ENCODE measurements at places on chromosomes 16 and 17.
A peak's percentile ranks its signal among the peaks of the same experiment; 100 is the strongest.

DNA sequence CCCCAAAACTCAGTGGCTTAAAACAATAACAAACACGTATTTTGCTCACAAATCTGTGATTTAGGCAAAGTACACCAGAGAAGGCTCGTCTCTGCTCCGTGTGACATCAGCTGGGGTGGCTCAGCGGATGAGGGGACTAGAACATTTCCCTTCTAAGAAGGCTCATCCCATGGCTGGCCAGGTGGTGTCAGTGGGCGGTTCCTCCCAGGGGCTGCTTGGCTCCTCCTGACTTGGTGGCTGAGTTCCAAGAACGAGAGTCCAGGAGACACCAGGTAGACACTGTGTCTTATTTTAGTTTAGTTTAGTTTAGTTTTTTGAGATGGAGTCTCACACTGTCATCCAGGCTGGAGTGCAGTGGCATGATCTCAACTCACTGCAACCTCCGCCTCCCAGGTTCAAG lies 5.6 kb upstream of the CHMP6 start:
- peak; percentile 80 for DNase-seq

GRCh38 chr16:62280506-62280905 lies 244.3 kb upstream of the CDH8 start:
- DNase-seq, result no peak

DNA sequence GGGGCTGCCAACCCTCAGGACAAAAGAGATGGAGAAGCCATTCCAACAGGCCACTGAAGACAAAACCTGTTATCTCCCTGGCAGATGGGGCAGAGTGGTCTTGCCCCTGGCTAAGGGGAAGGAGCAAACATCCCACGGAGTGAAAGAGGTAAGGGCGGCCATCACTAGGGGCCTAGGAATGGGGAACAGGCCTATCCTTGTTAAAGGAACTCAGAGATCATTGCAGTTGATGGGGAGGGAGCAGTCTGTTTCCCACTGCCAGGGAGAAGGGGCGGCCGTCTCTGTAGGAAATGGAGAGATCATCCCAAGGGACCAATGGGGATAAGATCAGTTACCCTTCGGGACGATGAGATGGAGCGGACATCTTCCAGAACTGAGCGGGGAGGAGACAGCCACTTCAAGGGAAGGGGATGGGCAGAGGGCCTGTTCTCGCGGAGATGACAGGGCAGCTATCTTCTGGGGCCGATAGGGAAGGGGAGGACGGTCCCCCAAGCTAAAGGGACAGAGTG lies 581 bp upstream of the TMEM208 start:
- DNase-seq, result no peak

- peak; percentile 85 for DNase-seq
Measured at GRCh38 chr17:81553018-81553615, 964 bp upstream of the FAAP100 start.

GRCh38 chr17:8103549-8103948 lies 14.8 kb downstream of the ALOXE3 start:
- no peak for DNase-seq

DNA sequence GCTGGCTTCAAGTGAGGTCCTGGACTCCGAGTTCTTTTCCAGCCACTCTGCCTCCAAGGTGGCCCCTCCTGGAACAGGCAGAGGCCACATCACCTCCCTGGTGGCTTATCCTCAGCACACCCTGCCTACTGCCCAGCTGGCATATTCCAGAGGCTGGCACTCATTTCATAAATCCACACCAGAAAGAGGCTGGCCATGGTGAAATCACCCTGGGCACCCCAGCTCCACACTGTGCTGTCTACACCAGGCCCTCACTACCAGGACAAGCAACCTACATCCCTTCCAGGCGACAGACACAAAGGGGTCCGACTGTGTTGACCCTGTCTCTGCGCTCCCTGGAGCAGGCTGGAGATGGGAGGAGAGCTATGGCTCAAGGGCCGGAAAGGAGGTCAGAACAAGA lies 100.2 kb downstream of the C16orf78 start:
- no peak for DNase-seq

- DNase-seq, result no peak
Measured at GRCh38 chr16:76579277-76579922, 302.2 kb downstream of the CNTNAP4 start.

DNA sequence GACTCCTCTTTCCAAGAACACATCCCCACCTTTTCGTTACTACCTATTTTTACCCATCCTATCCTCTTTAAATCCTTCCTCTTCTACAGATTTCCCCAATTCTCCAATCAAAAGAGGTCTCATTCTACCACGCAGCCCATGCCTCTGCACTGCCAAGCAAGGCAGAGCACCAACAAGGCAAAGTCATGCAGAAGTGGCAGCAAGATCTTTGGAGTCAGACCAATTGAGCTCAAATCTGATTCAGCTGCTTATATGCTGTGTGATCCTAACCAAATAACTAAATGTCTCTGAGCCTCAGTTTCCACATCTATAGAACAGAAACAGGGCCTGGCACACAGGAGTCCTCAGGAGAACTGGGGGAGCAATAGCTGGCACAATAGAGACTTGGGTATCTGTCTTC lies 41.0 kb downstream of the TOM1L2 start:
- DNase-seq, result no peak

GRCh38 chr17:49680314-49680713 lies 2.4 kb upstream of the SPOP start:
- no peak for DNase-seq

GRCh38 chr16:54945063-54945462 lies 14.4 kb downstream of the IRX5 start:
- no peak for DNase-seq

GRCh38 chr17:7523033-7523432 lies 25.8 kb upstream of the TNFSF12 start:
- DNase-seq, result peak; percentile 11

GRCh38 chr16:23952128-23952970 lies 116.6 kb downstream of the PRKCB start:
- peak; percentile 28 for DNase-seq

- no peak for DNase-seq
Measured at GRCh38 chr17:56358651-56359050, 205.4 kb downstream of the ANKFN1 start.

DNA sequence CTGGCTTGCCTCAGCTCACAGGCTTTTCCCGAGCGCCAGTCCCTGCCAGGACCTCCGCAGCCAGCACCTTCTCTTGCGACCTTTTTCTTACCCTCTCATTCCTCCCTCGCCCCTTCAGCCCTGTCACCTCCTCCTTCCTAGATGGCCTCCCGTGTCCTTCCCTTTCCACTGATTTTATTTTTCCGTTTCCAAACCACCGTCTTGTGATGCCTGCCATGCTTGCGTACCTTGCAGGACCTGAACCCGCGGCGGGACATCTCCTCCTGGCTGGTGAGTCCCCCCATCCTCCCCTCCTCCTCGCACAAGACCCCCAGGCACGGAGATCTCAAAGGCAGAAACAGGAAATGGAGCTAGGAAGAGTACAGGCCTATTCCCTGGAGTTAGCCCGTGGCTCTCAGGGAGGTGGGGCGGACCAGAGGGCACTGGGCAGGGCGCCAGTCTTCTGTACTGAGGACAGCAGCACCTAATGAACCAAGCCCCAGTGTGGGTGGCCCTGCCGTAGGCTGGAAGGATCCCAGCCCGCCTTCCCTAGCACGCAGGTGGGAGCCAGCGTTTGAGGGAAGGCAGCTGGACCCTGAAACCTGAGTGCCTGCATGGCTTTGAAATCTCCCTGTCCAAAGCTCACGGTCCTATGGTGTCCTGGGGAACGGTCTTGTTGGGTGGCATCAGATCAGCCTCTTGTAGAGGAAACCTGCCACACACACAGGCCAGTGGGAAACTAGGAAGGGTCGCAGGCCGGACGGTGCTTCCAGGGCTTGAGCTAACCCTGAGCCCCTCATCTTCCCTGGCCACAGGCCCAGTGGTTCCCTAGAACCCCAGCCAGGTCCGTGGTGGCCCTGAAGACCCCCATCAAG lies 612 bp downstream of the CISD3 start:
- peak; percentile 29 for DNase-seq

GRCh38 chr17:36920032-36921005 lies 17.0 kb upstream of the LHX1 start:
- DNase-seq, result peak; percentile 67

DNA sequence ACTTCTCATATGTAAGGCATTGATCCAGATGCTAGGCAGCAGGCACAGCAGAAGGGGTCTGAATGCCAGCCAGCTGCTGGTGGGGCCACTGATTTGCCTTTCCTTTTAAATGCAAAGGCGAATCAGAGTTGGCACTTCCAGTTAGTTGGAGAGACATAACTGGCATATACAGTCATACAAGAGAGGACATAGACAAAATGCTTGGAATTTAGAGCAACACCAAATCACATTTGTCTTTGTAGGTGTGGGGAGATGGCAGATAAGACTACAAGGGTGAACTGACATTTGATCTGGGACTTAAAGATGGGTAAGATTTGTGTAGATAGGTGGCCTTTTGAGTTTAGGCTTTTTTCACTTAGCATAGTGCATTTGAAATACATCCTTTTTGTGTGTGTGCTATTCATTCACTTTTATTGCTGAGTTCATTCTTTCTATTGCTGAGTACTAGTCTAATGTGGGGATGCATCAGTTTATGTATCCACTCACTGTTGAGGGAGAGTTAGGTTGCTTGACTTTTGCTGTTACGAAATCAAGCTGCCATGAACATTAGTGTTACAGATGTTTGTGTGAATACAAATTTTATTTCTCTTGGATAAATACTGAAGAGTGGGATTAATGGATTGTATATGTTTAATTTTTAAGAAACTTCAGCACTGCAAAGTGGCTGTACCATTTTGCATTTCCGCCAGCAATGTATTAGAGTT lies 74.1 kb downstream of the SPECC1 start:
- DNase-seq, result no peak

GRCh38 chr16:188674-189073 lies 8.4 kb downstream of the HBQ1 start:
- DNase-seq, result peak; percentile 32

DNA sequence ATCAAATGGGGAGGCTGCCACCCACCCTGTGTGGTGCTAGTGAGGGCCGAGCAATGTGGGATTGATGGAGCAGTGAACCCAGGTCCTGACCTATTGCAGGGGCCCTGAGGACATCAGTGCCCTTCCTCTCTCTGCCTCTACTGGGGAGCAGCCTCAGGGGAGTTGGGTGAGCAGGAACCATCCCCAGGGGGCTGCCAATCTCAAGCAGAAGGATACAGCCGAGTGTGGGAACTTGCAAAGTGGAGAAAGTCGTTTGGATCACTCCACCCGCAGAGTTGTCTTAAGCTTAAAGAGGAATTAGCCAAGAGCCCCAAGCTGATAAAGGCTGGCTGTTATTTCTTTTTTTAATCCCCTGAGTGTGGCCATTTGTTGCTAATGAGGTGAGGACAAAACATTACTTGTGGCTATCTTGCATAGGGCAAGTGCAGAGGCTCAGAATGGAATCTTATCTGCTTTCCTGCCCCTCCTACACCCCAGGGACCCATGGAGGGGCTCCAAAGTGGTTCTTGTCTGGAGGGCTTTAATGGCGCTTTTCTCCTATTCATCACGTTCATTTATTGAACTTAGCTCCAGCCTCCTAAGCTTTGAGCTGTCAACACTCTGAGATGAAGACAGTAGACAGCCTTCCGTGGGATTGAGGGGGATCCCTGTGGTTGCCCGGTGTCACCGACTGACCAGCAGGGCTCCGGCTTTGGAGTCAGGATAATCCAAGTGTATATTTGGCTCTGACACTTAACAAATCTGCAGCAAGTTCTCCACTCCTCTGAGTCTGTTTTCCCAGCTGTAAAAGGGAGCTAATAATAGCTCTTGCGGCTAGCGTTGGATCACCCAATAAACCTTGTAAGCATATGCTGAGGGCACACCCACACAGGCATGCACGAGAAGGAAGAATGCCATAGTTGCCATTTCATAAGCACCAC lies 45.1 kb downstream of the MYH11 start:
- DNase-seq, result peak; percentile 87

- DNase-seq, result no peak
Measured at GRCh38 chr16:53756275-53756996, 52.5 kb downstream of the FTO start.

GRCh38 chr16:81477697-81478693 lies 33.4 kb downstream of the CMIP start:
- no peak for DNase-seq

DNA sequence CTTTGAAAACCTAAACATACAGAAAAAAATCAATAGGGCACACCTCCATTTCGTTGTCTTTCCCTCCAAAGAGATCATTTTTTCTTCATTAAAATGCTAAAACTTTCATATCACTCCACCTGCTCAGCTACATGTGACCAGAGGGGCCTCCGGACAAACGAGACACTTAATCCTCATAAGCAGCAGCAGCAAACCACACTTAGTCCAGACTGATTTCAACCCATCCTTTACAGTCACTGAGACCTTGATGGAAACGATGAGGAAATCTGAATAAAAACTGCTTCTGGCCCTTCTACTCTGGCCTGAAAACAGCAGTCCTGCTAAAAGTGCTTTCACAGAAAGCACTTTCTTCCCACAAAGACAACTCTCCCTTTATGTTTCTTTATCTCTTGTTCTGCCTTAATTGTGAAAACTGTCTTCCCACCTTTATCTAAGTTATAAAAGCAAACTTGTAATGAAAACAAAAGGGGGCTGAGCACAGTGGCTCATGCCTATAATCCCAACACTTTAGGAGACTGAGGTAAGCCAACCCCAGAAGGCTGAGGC lies 4.6 kb downstream of the ANKRD11 start:
- DNase-seq, result no peak

DNA sequence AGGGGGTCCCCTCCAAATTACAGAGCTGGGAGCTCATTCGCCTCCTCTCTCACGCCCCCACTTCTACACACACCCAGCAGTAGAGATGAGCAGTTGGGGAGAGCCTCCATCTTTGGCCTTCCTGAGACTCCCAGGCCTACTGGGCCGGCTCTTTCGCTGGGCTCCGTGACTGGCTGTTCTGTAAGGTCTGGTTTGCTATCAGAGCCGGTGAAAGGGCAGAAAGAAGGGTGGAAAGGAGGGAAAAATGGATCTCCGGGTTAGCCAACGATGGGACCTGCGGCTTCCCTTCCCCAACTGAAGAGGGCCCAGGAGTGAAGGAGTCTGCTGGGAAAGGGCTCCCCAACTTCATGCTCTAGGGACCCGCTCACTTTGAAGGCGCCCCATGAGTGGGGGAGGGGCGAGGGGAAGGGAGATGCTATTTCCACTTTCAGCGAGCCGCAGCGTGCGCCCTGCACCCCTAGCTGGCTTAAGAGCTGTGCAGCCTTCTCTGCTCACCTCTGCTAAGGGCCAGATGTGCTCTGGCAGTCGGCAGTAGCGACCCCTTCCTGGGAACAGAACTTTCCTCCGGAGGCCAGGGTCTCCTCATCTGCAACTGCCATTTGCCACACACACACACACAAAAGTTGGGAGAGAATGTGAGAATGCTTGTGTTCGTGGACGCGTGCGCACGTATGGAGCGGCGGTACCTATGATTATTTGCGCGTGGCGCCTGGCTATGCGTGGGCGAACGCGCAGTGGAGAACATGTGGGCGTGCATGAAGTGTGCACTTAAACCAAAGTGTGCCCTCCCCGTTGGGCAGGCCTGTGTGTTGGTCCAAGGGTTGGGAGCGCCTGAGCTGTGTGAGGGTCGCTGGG lies 2.9 kb upstream of the FOXF1 start:
- no peak for DNase-seq

DNA sequence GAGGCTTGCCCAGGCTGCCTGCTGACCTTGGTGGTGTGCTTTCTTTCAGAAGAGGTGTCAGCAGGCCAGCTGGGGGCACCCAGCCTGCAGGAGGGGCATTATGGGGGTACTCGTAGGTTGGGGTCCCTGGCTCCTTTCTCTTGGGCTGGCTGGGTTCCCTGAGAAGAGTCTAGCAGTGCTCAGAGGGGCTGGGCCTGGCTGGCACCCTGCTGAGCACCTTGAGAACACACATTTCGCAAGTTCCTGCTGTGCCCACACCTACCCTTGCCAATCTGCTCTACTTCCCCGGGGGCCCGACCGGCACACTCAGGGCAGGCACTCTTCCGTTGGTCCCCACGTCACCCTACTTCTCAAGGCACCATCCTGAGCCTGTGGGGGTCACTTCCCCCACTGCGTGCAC lies 5.1 kb downstream of the CEMP1 start:
- DNase-seq, result no peak
